Fibroblast of skin of right biceps (primary cell): ENCODE measurements at places on chromosomes 3 and 15.

GRCh38 chr3:104596551-104596950, 770.2 kb upstream of the ALCAM start:
- DNase-seq, result peak; percentile 48

DNA sequence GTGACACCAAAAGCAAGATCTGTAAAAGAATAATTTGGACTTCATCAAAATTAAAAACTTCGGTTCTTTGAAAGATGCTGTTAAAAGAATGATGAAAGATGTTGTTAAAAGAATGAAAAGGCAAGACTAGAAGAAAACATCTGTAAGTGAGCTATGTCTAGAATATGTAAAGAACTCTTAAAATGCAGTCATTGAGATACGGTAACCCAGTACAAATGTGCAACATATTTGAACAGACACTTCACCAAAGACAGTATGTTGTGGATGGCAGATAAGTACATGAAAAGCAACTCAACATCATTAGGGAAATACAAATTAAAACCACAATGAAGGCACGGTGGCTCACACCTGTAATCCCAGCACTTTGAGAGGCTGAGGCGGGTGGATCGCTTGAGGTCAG, 139.5 kb downstream of the LRIG1 start:
- DNase-seq, result peak; percentile 28

DNA sequence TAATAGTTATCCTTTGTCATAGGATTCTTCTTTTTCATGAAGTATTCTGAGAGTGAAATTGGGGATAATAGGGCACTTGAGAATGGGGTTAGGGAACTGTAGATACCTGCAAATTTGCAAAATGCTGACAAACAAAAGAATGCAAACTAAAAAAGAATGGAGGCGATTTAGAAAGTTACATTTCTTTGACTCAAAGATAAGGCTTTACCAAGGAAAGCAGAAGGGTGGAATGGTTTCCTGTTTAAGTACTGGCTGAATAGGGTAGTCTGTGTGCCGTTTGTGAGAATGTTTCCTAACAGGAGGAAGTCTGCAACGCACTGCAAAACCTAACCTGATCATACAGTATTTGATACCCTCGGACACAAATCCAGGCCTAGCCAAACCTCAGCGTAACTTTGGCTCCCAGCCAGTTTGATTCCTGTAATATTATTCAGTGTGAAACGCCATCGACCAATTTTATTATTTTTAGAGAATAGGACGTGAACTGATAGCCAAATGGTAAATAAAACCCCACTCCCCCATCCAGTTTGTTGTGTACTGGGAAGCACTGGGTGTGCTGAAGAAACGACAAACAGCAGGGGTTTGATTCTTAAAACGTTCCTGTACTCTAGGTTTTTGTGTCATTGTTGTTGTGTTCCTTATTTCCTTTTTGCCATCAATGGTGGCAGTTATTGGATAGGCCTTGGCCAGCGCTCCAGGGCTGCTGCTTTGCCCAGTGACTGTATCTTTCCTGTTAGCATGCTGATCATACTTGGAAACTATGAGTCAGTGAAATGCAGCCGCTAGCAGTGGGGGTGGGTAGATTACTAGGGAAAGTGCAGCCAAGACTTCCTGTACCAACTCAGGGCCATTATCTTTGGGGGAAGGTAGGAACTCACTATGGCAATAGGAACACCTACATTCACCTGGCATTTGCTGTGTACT, 148.0 kb upstream of the TBL1XR1 start:
- DNase-seq, result peak; percentile 97

DNA sequence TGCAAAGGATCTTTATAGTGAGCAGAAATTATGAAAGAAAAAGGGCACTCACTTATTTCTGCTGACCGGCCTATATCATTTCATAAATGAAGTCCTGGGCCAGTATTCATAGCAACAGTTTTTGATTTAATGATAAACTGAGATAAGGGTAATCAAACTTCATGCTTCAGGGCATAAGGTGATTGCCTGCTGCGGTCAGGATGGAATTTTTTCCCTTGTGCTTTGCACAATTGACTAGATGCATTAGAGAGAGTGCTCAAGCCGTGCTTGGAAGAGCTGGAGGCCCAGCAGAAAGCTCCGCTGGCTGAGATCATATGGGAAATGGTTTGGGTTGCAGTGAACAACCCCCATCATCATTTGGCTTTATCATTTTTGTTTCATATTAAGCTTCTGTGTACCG, 10.4 kb downstream of the SEMA6D start:
- DNase-seq, result no peak

GRCh38 chr3:155880286-155880685, 9.8 kb downstream of the GMPS start:
- no peak for DNase-seq

GRCh38 chr3:46360907-46361306, 7.0 kb downstream of the CCR2 start:
- peak; percentile 14 for DNase-seq

DNA sequence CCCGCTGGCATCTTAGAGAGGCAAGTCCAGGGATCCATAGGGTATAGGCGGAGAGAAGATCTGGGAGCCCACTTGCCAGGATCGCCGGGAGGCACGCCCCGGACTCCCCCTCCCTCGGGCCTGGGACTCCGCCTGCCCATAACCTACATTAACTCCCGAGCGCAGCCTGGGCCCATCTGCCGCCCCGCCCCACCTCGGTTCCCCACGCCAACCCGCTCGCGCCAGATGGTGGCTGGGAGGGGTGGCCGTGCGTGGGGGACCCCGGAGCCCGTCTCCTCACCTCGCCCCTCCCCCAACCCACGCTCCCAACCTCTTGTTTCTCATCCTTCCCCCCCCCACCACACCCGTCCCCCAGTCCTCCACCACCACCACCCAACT, 1.7 kb upstream of the DLL4 start:
- DNase-seq, result no peak

DNA sequence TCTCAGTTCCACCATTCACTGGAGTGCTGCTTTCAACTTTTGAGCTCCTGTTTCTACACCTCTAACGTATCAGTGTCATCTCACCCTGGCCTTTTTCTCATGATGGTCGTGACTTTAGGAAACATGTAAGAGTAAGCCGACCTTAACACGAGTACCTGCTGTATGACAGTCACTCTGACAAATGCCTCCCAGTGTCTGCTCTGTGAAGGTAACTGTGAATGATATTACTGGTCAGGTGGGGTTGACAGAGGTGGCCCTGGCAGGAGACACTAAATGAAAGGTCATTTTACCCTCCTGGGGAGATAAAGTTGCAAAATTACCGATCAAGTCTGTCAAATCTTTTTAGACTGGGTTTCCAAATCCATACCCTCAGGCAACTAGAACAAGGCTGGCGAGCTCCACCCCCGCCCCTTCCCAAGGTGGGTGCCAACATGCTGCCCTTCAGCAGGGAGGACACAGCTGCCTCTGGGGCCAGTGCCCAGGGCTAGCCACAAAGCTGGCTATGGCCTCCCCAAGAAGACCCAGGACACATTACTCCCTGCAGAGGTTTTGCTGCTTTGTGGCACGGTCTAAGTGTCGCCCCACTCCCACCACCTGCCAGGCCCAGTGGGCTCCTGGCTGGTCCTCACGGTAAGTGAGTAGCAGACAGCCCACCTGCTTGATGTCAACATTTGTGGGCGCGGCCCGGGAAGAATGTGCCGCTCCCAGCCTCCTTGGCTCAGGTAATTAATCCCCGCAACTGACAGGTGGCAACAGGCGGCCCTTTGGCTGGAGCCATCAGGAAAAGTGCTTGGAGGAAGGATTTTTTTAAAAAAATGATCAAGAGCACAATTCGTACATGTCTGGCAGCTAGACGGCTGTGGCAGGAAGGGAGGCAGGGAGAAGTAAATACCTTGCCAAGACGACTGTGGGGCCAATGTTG, 211.8 kb downstream of the TP63 start:
- DNase-seq, result no peak
